ENCODE measurements at places on chromosomes 2 and 18.

GRCh38 chr2:72214429-72215143 is 66.9 kb upstream of the CYP26B1 start:
- no peak for DNase-seq

DNA sequence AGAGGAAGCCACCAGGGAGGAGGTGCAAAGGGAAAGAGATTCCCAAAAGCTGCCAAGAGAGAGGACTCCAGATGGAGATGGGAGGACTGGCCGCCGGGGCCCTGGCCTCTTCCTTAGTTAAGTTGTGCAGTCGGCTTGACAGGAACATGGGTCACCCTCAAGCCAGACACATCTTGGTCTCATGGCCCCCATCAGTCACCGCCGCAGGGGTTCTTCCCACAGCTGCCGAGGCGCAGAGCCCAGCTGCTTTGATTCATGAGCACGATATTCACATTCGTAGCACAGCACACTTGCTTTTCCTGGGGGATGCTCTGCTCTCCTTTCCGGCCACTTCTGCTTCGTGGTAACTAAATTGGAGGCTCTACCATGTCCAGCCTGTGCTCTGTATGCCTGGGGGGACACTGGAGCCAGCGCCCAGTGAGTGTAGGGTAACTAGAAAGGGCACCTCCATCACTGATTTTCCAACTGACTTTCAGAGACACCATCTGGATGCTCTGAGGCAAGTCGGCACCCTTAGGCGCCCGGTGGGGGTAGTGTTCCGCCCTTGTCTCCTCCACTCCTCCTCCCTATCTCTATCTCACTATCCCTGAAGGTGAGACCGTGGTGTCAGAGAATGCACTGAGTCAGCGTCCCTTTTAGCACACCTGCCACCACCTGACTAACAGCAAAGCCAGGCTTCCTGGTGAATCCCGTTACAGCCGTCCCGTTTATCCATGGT is 13.3 kb downstream of the TWIST2 start:
- DNase-seq = no peak

DNA sequence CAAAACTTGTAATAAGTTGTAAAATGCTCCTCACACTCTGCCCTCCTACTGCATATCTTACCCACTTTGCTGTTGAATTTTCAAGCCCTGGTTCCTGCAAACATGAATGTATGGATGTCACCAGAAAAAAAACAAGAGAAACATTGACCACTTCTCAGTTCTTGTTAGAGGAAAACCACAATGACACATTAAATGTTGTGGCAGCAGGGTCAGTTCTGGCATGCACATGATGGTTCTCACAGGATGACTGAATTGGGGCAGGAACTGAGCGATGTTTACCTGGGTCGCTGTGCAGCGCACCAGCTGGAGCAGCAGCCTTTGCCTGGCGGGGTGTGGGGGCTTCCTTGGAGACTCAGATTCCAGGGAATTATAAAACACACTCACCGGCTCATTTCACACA is 14.0 kb upstream of the PRKCE start:
- DNase-seq = peak; percentile 79

DNA sequence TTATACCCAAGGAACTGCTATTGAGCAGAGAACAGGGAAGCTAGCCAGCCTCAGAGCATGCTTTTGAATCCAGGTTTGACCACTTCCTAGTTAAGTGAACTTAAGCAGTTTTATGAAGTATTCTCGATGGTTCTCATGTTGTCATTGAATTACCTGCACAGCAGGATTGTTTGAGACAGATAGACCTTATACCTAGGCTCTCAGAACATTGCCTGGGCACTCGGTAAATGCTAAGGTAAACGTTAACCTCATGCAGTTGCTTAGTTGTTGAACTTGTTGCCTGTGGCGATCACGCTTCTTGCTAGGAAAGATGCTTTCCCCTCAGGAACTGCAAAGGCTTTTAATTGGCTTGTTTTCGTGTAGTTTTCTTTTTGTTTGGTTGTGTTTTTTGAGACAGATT is 34.0 kb upstream of the CHMP1B start:
- DNase-seq = no peak

GRCh38 chr2:66432801-66433694 is 1.9 kb upstream of the MEIS1 start:
- peak; percentile 59 for DNase-seq

GRCh38 chr18:49193897-49194296 is 243.1 kb upstream of the SMAD7 start:
- no peak for DNase-seq

DNA sequence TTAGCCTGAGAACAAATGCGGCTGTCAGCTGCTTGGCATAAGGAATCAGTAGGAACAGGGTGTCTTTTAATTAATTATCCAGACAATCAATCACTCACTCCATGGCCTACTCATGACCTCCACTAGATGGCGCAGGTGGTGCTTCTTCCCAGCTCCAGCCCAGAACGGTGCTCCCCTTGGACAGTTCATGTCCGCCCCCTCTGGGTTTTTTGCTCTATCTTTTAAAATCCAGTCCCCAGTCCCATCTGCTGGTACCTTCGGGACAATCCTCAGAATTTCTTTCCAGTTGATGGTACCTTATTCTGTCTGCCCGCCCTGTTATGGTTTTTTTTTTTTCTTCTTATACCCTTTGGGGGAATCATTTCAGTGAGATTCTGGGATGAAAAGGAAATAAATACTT is 99.8 kb downstream of the CACNB4 start:
- peak; percentile 60 for DNase-seq

GRCh38 chr2:120447127-120447785 is 101.3 kb downstream of the INHBB start:
- no peak for DNase-seq

DNA sequence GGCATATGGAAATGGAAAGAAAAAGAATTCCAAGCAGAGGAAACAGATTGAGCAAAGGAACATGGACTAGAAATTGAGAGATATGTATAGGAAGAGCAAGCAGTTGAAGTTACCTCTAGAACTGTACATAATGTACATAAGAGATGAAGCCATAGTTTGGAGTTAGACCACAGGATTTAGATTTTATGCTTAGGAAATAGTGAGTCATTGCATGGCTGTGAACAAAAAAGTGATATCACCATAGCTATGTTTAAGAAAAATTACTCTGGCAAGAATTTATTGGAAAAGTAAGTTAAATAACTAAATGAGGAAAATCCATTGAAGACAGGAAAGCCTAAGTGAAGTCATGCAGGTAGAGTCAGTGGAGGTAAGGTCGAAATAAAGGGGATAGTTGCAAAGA is 99.4 kb upstream of the GALNT5 start:
- DNase-seq = peak; percentile 24

DNA sequence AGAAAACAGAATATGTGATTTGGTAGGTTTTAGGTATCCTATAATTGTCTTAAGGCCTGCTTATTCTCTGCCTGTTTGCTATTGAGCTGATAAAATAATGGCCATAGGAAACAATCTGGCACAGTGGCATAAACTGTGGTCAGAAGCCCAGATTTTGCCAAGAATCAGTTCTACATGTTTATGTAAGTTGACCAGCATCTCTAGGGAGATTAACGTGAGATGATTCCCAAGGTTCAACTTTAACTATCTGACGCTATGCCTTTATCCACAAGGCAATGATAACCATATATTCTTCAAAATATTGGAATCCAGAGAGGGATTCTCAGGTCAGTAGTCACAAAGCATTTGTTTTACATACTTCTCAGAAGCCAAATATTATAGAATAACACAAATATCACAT is 25.6 kb downstream of the AP1S3 start:
- no peak for DNase-seq

DNA sequence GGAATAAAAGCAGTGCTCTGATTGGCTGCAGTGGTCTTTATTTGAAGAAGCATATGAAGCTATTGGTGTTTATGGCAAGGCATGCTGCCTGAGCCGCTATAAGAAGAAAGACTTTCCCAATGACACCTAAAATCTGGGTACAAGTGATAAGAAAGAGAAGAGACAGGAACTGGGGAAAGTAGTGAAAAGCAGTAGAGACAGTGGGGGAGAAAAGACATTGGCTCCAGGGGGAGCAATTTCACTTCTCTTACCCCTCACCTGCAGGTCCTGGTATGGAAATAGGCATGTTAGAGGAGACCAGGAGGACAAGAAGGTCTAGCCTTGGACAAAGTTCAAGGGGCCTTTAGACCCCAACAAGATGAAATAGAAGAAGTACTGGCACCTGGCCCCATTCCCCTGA is 47.1 kb downstream of the PLCL1 start:
- DNase-seq = no peak

DNA sequence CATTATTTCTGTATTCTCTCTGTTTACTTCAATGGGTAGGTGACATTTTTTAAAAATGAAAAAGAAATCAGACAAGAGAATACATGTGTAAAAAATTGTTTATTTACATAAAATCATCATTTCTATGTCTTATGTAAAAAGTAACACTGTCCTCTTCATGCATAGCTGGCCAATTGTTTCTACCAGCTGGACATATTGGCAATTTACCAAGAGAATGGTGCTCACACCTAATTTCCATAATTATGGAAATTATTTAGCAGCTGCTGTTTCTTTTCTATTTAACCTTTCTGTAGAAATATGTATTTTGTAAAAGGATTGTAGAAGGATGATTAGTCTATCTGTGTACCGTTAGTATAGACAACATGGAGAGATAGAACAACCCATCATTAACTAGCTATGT is 791.9 kb downstream of the TRIB2 start:
- DNase-seq = no peak

Measured in inflammatory macrophage treated with lipopolysaccharide for 4 hours (primary cell).